ENCODE measurements at places on chromosomes 6 and 20.

- DNase-seq: no peak
Observed at GRCh38 chr6:28336284-28337120, 554 bp upstream of the ZSCAN31 start.

DNA sequence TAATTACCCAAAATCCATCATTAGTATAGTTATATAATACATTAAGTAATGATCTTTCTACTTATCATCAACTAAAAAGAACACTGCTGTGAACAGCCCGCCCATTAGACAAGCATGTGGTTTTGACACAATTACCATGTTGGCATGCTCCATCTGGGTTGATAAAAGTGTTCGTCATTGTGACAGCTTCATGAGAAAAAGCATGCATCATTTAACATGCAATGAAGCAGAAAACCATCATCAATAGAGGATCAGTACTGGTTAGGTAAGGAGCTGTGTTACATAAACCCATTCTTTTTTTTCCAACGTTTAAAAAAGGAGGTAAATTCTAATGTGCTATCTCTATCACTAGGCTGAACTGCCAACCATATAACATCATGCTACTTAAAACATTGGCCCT is 101.9 kb downstream of the EPB41L2 start:
- DNase-seq: no peak

DNA sequence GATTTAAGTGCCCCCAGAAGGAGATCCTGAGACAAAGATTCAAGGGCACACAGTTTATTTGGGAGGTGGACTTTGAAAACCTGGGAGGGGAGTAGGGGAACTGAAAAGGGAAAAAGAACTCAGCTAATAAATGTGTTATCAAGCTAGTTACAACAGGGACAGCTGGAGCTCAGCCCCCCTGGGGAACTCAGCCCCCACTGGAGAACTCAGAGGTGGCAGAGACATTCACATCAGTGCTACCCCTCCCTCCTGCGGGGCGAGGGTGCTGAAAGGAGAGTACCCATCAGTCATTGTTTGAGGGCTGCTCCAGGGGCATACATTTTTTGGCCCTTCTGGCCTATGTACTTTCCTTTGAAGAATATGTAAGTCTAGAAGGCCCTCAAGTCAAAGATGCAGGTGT is 101.4 kb downstream of the LRFN2 start:
- DNase-seq: no peak

GRCh38 chr6:41894366-41895299 is 542 bp downstream of the USP49 start:
- peak; percentile 50 for DNase-seq

GRCh38 chr20:44135417-44136204 is 51.4 kb downstream of the JPH2 start:
- no peak for DNase-seq

GRCh38 chr6:144055121-144055931 is 40.0 kb downstream of the SF3B5 start:
- peak; percentile 21 for DNase-seq

- DNase-seq: no peak
Observed at GRCh38 chr6:30854285-30855040, 29.9 kb upstream of the DDR1 start.

GRCh38 chr6:7134999-7135745 is 27.4 kb downstream of the RREB1 start:
- DNase-seq: no peak
